Fibroblast of skin of right quadriceps (primary cell): ENCODE measurements at places on chromosomes 5 and 9.

DNA sequence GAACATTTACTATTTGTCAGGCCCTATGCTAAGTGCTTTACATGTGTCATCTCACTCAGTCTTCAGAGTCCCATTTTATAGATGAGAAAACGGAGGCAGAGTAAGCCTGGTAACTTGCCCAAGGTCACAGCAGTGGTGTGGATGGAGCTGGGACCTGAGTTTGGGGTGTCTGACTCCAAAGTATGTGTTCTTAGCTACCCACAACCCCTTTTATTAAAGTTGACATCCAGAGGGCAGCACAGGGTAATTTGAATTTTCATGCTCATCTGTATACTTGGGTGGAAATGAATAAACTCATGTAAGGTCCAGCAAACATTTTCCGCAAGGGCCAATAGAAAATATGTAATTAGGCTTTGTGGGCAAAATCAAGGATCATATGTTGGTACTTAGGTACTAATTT is 93.4 kb upstream of the SLC25A48 start:
- DNase-seq, result no peak

DNA sequence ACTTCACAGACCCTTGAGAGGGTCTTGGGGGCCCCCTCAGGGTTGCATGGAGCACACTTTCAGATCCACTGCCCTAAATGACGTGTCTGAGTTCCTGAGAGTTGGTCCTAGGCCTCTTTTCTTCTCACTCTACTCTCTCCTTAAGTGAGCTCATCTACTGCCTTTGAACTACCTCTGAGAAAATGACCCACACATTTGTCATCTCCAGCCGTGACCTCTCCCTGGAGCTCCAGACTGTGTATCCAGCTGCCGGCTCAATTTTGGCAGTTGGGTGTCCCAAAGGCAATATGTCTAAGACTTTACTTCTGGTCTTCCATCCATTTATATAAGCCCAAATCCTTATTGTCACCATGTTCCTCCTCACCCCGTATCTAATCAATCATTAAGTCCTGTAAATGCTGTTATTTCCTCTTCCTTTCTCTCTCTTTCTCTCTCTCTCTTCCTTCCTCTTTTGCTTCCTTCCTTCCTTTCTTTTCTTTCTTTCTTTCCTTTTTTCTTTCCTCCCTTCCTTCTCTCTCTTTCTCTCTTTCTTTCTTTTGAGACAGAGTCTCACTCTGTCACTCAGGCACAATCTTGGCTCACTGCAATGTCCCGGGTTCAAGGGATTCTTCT is 51.2 kb upstream of the HSPA9 start:
- no peak for DNase-seq

- no peak for DNase-seq
These were observed 1.6 kb upstream of the SAR1B start for GRCh38 chr5:134634227-134634626.

DNA sequence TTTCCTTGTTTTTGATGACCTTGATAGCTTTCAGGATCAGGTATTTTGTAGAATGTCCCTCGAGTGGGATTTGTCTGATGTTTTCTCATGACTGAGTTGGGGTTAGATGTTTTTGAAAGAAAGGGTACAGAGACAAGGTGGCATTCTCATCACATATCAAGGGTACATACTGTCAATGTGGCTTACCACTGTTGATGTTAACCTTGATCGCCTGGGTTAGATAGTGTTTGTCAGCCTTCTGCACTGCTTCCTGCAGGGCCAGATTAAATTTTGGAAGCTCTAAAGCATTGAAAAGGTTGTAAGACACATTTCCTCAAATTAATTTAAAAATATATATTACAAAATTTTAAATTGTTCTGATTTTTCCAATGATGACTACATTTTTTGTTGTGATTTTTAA is 287.4 kb upstream of the ACTBL2 start:
- DNase-seq, result no peak

DNA sequence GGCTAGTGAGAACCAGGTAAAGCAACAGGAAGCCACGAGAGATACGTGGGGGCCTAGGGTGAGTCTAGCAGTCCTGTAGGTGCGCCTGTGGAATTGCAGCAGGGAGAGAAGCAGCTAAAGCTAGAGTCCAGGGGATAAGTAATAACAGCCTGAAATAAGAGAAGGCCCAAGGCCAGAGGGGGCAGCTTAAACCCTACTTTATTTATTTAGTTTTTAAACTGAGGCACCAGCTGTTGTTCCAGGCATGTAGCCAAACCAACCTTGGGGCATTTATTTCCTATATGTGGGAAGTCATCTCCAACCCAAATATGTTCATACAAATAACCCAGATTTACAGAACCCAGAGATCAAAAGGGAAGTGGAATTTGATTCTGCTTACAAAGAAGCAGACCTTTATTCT is 93.5 kb downstream of the GLDC start:
- DNase-seq, result peak; percentile 54

GRCh38 chr5:80835128-80835527 is 125.0 kb upstream of the RASGRF2 start:
- DNase-seq, result no peak

DNA sequence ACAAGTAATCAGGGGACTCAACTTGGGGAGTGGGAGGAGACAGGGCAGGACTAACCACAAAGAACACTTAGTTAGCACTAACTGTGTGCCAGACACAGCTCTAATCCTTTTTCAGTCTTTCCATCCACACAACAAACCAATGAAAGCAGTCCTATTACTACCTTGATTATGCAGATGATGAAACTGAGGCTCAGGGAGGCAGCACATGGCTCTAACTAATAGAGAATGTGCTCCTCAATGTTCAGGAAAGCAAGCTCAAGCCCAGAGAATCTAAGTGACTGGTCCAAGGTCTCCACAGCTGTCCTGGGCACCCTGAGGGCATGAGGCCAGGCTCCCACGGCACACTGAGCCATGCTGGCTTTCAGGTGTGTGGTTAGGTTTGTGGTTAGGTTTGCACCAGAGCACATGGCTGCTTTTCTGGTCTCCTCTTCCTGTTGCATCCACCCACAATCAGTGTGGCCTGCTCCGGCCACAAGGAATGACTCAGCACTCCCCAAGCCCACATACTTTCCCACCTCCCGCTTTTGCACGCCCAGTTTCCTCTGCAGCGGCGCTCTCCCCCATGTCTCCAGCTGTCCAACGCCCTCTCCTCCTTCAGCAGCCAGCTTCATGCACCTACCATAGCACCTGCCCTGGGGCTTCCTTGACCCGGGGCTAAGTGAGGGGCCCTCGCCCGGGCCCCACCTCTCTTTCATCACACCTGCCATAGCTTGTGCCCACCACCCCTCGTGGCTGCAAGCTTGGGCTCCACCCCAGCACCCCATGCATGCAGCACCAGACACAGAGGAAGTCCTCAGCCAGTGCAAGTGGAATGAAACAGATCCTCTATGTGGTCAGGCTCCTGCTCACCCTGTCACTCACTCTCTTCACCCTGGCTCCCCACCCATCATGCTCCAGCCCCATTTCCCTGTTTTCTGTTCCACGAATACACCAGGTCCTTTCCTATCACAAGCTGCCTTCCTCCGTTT is 133.1 kb downstream of the GABBR2 start:
- DNase-seq, result peak; percentile 53

- no peak for DNase-seq
These were observed 67.9 kb upstream of the LPAR1 start for GRCh38 chr9:111106202-111106601.

GRCh38 chr5:172422255-172422654 is 32.1 kb downstream of the SH3PXD2B start:
- no peak for DNase-seq
